ENCODE measurements at places on chromosomes 12 and 14.
A peak's percentile ranks its signal among the peaks of the same experiment; 100 is the strongest.

- no peak for DNase-seq
These were observed 12.7 kb downstream of the PYGL start for GRCh38 chr14:50931559-50931958.

DNA sequence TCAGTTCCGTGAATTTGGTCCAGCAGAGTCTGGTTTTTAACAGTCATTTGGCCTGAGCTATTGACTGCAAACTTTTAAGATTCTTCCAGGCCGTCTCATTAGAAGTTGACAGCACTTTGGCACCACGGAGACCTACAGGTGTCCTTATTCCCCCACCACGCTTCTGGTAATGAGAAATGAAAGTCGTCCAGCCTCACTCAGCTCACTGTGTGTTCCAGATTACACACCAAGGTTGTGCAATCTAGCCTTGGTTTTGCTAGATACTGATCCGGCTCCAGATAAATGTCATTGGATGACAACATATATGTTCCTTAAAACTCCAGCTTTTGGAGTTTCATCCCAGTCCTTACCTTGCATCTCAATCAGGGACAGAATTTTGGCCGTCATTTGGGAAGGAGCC, 210.4 kb downstream of the CHST11 start:
- no peak for DNase-seq

DNA sequence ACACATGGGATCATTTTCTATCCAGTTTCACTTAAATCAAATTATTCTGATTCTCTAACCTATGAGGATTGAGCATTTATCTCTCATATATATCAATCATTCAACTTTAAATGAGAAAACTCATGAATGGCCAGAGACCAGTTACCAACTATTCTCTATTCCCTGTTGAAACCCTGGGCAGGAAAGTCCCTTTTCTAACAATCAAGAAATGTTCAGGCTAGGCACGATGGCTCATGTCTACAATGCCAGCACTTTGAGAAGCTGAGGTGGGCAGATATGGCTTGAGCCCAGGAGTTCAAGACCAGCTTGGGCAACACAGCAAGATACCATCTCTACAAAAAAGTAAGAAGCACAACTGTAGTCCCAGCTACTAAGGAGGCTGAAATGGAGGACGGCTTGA, 18.0 kb downstream of the FMNL3 start:
- DNase-seq, result no peak

DNA sequence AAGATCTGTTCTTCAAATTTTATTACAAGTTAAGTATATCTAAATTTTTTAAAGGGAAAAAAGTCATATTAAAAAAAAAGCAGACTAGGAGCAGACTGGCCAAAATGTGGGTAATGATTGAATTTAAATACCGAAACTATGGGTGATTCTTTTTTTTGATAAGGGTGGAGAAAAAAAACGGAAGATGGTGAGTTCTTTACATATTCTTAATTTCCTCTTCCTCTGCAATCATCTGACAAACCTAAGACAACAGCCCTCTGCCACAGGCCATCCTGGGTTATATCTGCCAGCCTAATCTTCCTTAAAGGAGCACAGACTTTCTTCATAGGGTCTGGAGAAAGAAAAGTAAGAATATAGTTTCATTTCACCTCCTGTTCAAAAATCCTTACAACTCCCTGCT, 108.0 kb downstream of the PPP2R5E start:
- no peak for DNase-seq

GRCh38 chr14:65751510-65751909, 339.0 kb downstream of the FUT8 start:
- DNase-seq, result no peak

- DNase-seq, result no peak
These were observed 210.6 kb upstream of the RTL1 start for GRCh38 chr14:101113835-101114725.

DNA sequence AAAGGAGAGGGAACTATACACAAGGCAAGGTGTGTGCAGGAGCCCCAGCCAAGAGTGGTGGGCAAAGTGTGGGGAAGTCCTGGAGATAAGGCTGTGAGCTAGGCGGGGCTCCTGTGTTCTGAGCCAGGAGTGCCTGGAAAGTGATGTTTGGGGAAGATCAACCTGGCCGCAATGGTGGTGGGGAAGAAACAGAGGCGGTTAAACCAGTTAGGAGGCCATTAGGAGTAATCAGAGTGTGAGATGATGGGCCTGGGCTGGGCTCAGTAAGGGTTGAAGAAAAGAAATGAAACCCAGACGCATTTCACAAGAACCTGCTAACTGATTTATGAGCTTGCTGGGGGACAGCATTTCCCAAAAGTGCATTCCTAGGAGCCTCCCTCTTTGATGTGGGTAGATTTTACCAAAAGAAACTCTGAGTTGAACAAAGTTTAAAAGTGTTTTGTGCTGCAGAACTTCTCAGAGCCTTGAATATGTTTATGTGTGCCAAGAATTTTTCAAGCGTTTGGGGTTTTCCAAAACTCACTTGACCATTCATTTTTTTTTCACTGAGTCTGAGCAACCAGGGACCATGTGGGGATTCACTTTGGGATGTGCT, 34.2 kb upstream of the LRP1-AS start:
- no peak for DNase-seq

GRCh38 chr14:59275668-59276067, 87.2 kb downstream of the DAAM1 start:
- peak; percentile 7 for DNase-seq

GRCh38 chr12:102629262-102629888, 149.0 kb upstream of the IGF1 start:
- DNase-seq, result no peak

GRCh38 chr14:74596741-74597450, 15.1 kb downstream of the LTBP2 start:
- no peak for DNase-seq

GRCh38 chr12:92299344-92299743, 153.7 kb upstream of the BTG1 start:
- DNase-seq, result no peak

DNA sequence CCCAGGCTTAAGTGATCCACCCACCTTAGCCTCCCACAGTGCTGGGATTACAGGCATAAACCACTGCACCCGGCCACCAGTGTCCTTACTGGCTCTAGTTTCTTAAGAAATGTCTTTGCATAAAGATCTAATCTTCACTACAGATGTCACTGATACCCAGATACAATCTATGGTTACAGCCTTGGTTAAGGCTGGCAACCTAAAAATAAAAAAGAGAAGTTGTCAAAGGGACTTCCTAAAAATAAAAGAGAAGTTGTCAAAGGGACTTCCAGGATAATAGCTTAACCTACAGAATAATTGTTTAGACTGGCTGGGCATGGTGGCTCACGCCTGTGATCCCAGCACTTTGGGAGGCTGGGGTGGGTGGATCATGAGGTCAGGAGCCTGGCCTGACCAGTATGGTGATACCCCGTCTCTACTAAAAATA, 27.6 kb downstream of the ETFBKMT start:
- DNase-seq, result no peak

GRCh38 chr12:11622876-11623281, 26.6 kb upstream of the ETV6 start:
- no peak for DNase-seq

DNA sequence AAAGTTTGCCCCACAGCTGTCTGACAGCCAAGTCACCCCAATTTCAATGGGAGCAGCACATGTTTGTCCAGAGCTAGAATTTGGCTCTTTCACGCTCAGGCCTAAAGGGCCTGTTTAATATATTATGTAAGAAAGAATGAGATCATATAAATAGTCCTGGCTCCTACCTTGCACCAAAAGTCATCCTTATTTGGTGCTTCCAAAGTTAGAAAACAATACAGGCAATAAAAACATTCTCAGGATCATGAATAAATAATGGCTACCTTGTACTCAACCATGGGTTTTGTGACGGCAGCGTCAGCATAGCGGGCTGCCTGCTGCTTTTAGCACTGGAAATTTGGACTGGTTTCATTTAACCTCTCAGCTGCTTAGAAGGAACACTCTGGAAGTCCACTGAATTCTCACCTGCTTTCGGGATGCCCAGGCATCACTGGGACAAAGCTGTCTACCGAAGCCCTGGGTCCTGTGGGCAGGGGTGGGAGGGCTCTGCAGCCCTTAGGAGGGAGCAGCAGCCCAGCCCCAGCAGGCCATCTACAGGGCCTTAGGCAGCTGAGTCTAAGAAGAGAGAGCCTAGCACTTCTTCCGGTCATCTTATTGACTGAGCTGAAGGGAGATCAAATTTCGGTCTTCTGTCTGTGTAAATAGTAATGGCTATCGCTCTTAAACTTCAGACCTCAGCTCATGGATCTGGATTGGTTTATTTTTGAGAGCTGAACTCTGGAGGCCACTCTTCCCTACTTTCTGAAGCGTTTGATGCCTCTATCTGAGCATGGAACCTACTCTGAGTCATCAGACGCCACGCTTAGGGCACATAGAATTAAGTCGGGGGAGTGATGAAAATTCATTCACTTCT, 106.5 kb downstream of the SAMD4A start:
- DNase-seq, result no peak

GRCh38 chr12:47636908-47637780, 68.7 kb downstream of the RPAP3 start:
- peak; percentile 44 for DNase-seq

GRCh38 chr12:120936197-120936596, 32.0 kb upstream of the SPPL3 start:
- DNase-seq, result no peak

- no peak for DNase-seq
These were observed 67.3 kb downstream of the RCOR1 start for GRCh38 chr14:102659797-102660196.

- DNase-seq, result no peak
These were observed 129.1 kb downstream of the PTPRB start for GRCh38 chr12:70508178-70508577.

DNA sequence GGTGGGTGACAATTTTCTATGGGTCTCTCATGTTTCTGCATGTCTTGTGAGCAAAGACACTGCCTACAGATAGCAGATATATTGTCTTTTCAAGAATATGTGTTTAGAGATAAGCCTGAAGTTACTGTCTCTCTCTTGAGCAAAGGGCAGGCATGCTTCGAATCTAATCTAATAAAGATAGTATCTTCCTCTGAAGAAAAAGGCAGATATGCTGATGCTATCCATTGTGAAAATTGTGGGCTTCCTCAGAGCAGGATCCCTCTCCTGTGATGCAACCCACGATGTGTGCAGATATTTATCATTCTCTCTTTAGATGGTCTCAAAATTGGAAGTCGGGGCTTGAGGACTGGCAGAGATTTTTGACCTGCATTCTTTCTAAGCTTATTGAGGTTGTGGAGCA, 187.0 kb downstream of the DACT1 start:
- DNase-seq, result no peak

DNA sequence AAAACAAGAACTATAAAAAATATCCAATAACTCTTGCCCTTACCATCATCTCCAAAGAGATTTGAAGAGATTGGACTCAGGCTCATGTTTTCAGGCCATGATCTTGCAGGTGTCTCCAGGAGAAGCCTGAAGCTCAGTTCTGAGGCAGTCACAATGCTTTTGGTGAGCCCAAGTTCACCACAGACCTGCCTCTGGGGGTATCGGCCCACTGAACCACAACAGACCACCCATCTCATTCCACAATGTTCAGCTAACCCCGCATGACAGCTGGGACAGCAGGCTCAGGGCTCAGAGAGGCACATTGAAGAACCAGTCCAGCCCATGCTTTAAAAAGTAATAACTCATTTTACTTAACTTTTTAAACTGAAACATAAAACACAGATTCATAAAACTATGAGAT, 28.3 kb upstream of the APOLD1 start:
- no peak for DNase-seq

DNA sequence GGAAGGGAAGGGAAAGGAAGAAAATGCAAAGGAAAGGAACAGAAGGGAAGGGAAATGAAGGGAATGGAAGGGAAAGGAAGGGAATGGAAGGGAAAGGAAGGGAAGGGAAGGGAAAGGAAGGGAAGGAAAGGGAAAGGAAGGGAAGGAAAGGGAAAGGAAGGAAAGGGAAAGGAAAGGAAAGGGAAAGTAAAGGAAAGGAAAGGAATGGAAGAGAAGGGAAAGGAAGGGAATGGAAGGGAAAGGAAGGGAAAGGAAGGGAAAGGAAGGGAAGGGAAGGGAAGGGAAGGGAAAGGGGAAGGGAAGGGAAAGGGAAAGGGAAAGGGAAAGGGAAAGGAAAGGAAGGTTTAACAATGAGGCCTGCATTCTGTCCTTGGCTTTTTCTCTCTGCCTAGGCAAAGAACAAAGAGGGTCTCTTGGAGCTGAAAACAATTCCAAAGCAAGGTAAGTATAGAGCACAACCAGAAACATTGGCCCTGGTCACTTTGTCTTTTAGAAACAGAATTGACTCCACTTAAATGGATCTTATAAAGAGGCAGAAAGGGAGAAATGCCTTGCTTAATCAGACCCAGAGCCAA, 525.9 kb upstream of the TMPO start:
- no peak for DNase-seq

- no peak for DNase-seq
These were observed 26.3 kb downstream of the DAAM1 start for GRCh38 chr14:59214702-59215302.

DNA sequence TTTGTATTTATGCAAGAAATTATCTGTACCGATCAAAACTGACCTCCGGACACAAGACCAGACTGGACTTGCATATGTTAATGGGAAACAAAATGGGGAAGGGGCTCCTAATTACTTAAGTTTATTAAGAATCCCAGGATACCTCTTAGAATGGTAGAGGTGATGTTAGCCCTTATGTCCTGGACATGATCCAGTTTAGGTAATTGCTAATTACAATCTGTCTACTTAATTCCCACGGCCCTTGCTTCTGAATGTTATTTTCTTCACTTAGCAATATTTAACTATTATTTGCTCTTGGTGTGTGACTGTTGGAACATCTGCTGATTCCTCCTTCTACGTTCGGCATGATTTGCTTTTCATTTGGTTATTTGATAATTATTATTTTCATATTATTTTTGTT, 644.0 kb downstream of the DIO2 start:
- no peak for DNase-seq

DNA sequence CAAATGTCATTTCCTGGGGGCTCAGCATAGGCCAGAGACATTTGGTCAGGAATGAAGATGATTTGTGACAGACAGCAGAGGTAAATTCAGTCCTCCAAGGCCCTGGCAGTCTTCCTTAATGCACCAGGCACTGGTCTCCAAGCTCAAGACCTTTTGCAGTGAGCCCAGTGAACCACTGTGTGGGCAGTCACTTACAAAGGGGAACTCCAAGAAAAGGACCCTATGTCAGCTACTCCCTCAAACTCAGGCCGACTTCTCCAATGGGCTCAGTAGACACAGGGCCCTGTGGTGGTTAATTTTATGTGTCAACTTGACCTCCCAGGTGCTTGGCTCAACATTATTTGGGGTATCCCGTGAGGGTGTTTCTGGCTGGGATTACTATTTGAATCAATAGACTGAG, 29.3 kb upstream of the PLEK2 start:
- DNase-seq, result no peak
